ENCODE measurements at places on chromosomes 2 and 18. TPM values are rescaled to one million over a fixed set of nuclear protein-coding genes. Genes with fewer than 3 reads are reported as not detected.

RNF125 gene
- 18.6 TPM for polyA plus RNA-seq

- peak; percentile 26 for DNase-seq
Measured at GRCh38 chr2:12076810-12077209, 330.4 kb downstream of the LPIN1 start.

KCNK3 gene
- 0.90 TPM for polyA plus RNA-seq

- DNase-seq, result no peak
Measured at GRCh38 chr2:52000151-52000855, 968.4 kb upstream of the NRXN1 start.

MC2R gene
- polyA plus RNA-seq, result not detected

OR6B2 gene
- polyA plus RNA-seq, result not detected

CHRNA1 gene
- 75.1 TPM for polyA plus RNA-seq

DNA sequence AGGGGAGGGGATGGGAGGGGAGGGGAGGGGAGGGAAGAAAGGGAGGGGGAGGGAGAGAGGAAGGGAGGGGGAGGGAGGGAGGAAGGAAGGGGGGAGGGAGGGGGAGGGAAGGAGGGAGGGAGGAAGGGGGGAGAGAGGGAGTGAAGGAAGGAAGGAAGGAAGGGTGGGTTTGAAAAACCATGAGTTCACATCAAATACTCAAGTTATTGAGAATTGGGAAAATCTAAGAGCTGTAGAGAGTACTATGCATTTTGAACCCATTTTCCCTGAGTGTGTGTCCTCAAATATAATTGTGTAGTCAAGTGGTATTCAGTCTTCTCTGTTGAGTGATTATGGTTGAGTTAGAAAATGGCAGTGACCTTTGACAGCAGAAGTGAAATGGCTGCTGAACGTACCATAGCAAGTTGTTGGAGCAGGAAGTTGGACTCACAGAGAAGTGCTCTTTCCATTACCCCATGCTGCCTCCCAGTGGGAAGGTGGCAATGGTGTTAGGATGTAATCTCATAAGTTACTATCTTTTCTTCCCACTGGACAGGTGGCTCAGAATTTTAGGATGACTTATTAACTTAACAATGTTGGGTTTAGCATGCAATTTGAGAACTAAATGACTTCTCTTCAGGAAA lies 214.6 kb downstream of the SETBP1 start:
- no peak for DNase-seq

- DNase-seq, result no peak
Measured at GRCh38 chr2:238866656-238867277, 18.9 kb downstream of the TWIST2 start.

GRCh38 chr2:3533836-3534235 lies 14.5 kb upstream of the ADI1 start:
- no peak for DNase-seq
